ENCODE measurements at places on chromosomes 3 and 15. TPM values are rescaled to one million over a fixed set of nuclear protein-coding genes. Genes with fewer than 3 reads are reported as not detected.

DNA sequence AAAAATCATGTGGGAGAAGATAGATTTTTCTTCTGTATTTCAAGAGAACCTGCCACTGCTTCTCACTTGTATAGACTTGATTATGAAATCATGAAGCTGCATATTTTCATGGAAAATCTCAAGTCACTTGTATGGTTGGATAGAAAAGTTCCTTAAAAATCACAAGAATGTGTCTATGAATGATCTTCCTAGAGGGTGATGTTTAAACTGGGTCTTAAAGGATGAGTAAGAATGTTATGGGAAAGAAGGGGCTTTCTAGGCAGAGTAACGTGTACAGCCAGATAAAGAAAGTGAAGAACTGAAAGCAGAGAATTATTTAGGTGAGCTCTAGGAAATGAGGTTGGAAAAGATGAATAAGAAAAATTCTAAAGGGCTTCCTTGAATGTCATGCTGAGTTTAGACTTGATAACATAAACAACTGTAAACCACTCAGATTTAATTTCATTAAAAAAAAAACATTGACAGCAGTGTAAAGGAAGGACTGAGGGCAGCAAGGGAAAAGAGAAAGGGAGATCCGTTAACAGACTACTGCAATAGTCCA is 5.0 kb downstream of the CD47 start:
- DNase-seq = no peak

- DNase-seq = no peak
These were observed 22.0 kb downstream of the ACAD11 start for GRCh38 chr3:132637590-132637989.

The CYP1A2 gene
- not detected for total RNA-seq

DNA sequence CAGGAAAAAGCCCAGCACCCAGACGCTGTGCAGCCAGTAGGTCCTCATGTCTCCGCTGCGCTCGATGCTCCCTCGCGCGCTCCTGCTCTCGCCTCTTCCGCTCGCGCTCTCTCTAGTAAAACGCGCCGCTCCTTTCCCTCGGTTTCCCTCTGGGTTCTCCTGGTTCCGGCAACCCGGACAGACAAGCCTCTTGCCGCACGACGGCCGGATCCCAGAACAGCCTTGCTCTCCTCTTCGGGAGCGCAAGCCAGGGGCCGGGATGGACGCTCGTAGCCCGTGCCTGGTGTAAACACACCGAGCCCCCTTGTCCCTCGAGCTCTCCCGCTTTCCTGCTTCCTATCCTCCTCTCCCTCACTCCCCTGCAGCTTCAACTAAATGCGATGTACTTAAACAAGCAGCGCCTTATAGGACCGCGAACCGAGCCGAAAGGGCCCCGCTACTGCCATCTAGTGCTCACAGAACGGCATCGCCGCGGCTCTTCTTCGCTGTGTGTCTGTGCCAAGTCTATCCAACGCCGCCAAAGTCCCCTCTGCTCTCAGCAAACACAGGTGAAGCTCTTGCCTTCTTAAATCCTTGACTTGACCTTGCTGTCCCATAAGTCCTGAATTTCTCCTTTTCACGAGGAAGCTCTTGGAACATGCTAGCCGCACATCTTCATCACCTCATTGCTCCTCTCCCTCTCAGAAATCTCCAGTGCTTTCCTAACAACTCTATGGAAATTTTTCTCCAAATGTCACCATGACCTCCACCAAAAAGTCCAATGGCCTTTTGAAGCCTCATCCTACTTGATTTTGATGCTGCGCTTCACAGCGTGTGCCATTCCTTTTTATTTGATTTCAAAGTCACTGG is 1037.2 kb downstream of the IGSF11 start:
- DNase-seq = peak; percentile 93

- no peak for DNase-seq
These were observed 102.2 kb downstream of the CTNNB1 start for GRCh38 chr3:41301548-41301947.
